ENCODE measurements at places on chromosomes 2 and 18.

GRCh38 chr2:86285981-86286380 lies 51.4 kb downstream of the REEP1 start:
- H3K27ac ChIP-seq, result no peak overlapping the region
- DNase-seq, result no peak
- no peaks in the 10 kb centered on the region for H3K4me1 ChIP-seq

DNA sequence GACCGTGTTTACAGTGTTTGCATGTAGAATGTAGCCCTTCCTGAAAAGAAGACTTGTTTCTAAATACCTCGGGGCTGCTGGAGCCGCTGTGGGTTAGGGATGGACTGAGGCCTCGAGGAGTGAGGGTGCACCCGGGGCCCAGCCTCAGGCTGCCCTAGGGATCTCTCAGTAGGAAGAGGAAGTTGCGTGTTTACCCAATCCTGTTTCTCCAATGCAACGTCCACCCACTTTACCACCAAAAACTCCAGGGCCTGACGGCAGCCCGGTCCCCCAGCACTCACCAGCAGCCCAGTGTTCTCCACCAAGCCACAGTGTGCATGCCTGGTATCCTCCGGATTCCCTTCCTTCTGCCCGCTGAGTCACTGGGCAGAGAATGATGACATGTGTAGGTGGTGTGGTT lies 255.8 kb downstream of the GLI2 start:
- H3K36me3 ChIP-seq, result no peaks in the 10 kb centered on the region
- H3K4me1 ChIP-seq, result no peaks in the 10 kb centered on the region

DNA sequence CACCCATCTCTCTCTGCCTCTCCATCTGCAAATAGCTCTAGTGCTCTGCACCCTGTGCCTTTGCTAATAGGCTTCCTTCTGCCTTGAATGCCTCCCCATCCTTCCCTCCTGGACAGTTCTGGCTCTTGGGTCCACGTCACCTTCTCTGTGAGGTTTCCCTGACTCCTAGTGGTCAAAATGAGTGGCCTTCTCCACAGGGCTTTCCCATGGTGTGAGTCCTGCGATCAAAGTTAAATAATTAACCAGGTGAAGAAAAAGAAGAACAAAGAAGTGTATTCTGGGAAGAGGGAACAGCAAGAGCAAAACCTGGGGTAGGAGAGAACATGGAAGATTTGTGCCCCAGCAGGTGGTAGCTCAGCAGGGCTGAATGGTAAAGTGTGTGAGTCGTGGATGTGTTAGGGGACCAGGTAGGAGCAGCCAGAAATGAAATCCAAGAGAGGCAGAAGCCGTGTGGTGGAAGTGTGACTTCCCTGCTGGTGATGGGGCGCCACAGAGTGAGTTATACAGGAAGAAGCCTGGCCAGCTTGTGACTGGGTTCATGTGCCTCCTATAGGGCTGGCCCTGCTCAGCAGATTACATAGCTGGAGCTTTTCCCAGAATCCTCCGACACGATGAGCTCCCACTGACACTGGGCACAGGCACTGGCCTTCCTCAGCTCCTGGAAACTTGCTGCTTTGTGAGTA lies 93.8 kb upstream of the LDAH start:
- no peak for DNase-seq
- no peak overlapping the region for H3K4me3 ChIP-seq
- no peaks in the 10 kb centered on the region for H3K27me3 ChIP-seq
- H3K4me1 ChIP-seq, result peaks cover 25% of the 10 kb centered on the region

DNA sequence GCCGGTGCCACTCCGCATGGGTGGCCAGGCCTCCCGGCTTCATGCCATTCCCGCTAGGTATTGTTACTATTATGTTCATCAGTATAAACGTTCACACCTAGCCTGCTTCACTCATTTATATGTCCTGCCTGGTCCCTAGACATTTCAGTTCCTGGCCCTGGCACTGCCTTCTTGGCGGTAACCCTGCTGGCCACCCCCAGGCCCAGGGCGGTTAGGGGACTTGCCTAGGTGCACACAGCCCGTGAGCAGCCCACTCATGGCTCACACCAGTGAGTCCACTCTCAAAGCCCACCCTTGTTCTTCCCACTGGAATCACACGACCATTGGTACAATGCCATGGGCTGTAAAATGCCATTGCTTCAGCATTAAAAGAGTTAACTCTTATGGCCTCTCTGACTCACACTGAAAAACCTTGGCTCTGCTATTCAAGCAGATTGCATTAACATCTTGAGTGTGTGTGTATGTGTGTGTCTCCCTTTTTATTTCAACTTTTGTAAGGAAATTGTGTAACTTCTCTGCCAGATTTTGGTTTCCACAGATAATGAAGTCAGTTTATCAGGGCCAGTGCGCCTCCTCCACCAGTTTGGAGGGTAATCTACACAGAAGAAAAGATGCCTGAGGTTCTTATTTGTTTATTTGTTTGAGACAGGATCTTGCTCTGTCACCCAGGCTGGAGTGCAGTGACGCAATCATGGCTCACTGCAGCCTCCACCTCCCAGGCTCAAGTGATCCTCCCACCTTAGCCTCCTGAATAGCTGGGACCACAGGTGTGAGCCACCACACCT lies 74.2 kb downstream of the RAB31 start:
- peak overlapping the region; percentile 53 for H3K27ac ChIP-seq
- peaks cover 14% of the 10 kb centered on the region for H3K4me1 ChIP-seq
- no peak overlapping the region for H3K4me3 ChIP-seq
- no peaks in the 10 kb centered on the region for H3K36me3 ChIP-seq
- no peak for DNase-seq
- H3K27me3 ChIP-seq, result no peaks in the 10 kb centered on the region

DNA sequence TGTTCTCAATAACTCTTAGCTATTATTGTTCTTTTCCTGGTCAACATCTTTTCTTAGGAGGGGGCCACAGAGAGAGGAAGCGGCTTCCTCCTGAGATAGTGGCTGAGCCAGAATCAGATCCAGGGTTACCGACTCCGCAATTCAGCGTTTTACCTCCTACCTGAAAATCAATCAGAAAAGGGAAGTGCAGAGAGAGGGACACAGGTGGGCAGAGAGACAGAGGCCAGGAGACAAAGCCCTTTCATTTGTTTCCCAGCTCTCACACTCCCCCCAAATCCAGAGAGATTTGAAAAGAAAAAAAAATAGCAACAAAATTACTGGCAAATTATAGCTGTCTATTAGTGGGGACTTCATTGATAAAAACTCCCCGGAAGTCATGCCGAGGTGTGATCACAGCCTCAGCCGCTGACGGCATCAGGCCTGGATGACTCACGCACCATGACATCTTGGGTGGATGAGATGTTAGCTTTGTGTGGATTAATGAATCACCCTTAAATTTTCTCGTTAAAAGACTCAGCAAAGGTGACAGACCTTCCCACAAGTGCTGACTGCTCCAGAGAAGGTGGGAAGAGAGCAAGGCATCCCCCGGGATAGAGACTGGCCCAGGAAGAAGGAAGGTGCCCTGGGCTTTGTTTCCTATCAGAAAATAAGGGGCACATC lies 120.7 kb downstream of the LOXHD1 start:
- H3K36me3 ChIP-seq, result no peaks in the 10 kb centered on the region
- H3K27ac ChIP-seq, result no peak overlapping the region
- H3K27me3 ChIP-seq, result no peaks in the 10 kb centered on the region
- DNase-seq, result no peak

- H3K27me3 ChIP-seq, result no peaks in the 10 kb centered on the region
- peaks cover 18% of the 10 kb centered on the region for H3K4me1 ChIP-seq
- H3K27ac ChIP-seq, result peak overlapping the region; percentile 49
- no peaks in the 10 kb centered on the region for H3K36me3 ChIP-seq
Measured at GRCh38 chr18:22347606-22348511, 69.9 kb downstream of the CTAGE1 start.

GRCh38 chr18:71249791-71250190 lies 960.9 kb downstream of the SOCS6 start:
- H3K4me3 ChIP-seq, result no peak overlapping the region
- no peak overlapping the region for H3K27ac ChIP-seq
- no peak for DNase-seq
- no peaks in the 10 kb centered on the region for H3K36me3 ChIP-seq
- H3K27me3 ChIP-seq, result no peaks in the 10 kb centered on the region
- no peaks in the 10 kb centered on the region for H3K4me1 ChIP-seq

GRCh38 chr2:112692495-112692911 lies 28.3 kb upstream of the NT5DC4 start:
- no peak overlapping the region for H3K4me3 ChIP-seq
- peaks cover 9% of the 10 kb centered on the region for H3K4me1 ChIP-seq
- DNase-seq, result peak; percentile 92
- no peaks in the 10 kb centered on the region for H3K36me3 ChIP-seq
- no peaks in the 10 kb centered on the region for H3K27me3 ChIP-seq

GRCh38 chr2:74261204-74261864 lies 62.9 kb downstream of the MTHFD2 start:
- no peak overlapping the region for H3K27ac ChIP-seq
- no peaks in the 10 kb centered on the region for H3K27me3 ChIP-seq
- no peaks in the 10 kb centered on the region for H3K36me3 ChIP-seq
- no peaks in the 10 kb centered on the region for H3K4me1 ChIP-seq
- no peak for DNase-seq
- H3K4me3 ChIP-seq, result no peak overlapping the region

GRCh38 chr18:43547456-43547855 lies 270.2 kb upstream of the SYT4 start:
- no peak overlapping the region for H3K4me3 ChIP-seq
- H3K27me3 ChIP-seq, result no peaks in the 10 kb centered on the region

GRCh38 chr2:236769981-236770671 lies 200.5 kb downstream of the ACKR3 start:
- H3K4me1 ChIP-seq, result peaks cover 14% of the 10 kb centered on the region
- H3K36me3 ChIP-seq, result no peaks in the 10 kb centered on the region
- no peak for DNase-seq
- H3K27ac ChIP-seq, result no peak overlapping the region
- H3K4me3 ChIP-seq, result no peak overlapping the region

DNA sequence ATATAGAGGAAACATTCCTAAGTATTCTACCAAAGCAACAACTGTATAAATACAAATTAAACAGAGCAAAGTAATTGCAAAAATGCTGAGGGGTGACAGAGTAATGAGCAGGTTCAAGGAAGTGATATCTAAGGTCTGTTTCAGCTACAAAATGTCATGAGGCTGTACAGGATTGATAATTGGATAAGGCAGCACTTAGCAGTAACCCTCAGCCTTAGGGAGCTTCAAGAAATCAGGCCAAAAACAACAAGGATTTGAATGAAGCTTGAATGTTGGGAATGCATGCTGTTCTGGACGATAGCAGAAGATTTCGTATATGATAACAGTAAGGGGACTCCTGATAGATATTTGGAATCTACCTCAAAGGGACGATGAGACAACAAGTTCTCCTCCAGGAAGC lies 142.0 kb upstream of the MMADHC start:
- H3K27me3 ChIP-seq, result no peaks in the 10 kb centered on the region
- no peak overlapping the region for H3K4me3 ChIP-seq
- H3K4me1 ChIP-seq, result peaks cover 28% of the 10 kb centered on the region

- H3K27me3 ChIP-seq, result no peaks in the 10 kb centered on the region
- no peak overlapping the region for H3K4me3 ChIP-seq
- no peaks in the 10 kb centered on the region for H3K36me3 ChIP-seq
- no peak for DNase-seq
- H3K4me1 ChIP-seq, result no peaks in the 10 kb centered on the region
- no peak overlapping the region for H3K27ac ChIP-seq
Measured at GRCh38 chr2:60412620-60413019, 140.8 kb downstream of the BCL11A start.

GRCh38 chr18:58048081-58048642 lies 4.1 kb downstream of the NEDD4L start:
- H3K27ac ChIP-seq, result no peak overlapping the region
- H3K36me3 ChIP-seq, result no peaks in the 10 kb centered on the region
- DNase-seq, result no peak
- peaks cover 20% of the 10 kb centered on the region for H3K4me1 ChIP-seq

GRCh38 chr18:44732238-44732563 lies 51.5 kb downstream of the SETBP1 start:
- H3K4me1 ChIP-seq, result peaks cover 77% of the 10 kb centered on the region
- no peak overlapping the region for H3K27ac ChIP-seq
- H3K27me3 ChIP-seq, result no peaks in the 10 kb centered on the region
- no peaks in the 10 kb centered on the region for H3K36me3 ChIP-seq

GRCh38 chr2:20027260-20027677 lies 14.8 kb upstream of the MATN3 start:
- H3K27ac ChIP-seq, result no peak overlapping the region
- no peak for DNase-seq
- no peaks in the 10 kb centered on the region for H3K27me3 ChIP-seq

GRCh38 chr2:59266453-59266852 lies 1025.3 kb upstream of the FANCL start:
- DNase-seq, result no peak
- H3K4me3 ChIP-seq, result no peak overlapping the region
- no peaks in the 10 kb centered on the region for H3K27me3 ChIP-seq
- H3K36me3 ChIP-seq, result no peaks in the 10 kb centered on the region
- no peak overlapping the region for H3K27ac ChIP-seq

- DNase-seq, result no peak
- H3K27ac ChIP-seq, result no peak overlapping the region
- no peaks in the 10 kb centered on the region for H3K27me3 ChIP-seq
- H3K4me1 ChIP-seq, result no peaks in the 10 kb centered on the region
- no peak overlapping the region for H3K4me3 ChIP-seq
- no peaks in the 10 kb centered on the region for H3K36me3 ChIP-seq
Measured at GRCh38 chr2:11940121-11940743, 193.8 kb downstream of the LPIN1 start.

DNA sequence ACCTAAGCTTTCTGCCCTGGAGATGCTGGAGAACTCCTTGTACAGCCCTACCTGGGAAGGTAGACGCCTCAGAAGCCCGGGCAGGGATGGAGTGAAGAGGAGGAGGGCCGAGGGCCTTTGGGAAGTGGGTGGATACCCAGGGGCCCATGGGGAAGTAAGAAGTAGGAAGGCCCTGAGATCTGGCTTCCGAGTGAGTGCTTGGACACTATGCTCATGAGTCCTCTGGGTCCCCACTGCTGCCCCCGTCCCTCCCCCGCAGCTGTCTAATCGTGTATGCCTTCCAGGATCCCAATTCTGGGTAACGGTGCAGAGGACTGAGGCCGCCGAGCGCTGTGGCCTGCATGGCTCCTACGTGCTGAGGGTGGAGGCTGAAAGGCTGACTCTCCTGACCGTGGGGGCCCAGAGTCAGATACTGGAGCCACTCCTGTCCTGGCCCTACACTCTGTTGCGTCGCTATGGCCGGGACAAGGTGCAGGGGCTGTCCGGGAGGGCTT lies 1.1 kb downstream of the DOK1 start:
- peaks cover 29% of the 10 kb centered on the region for H3K4me1 ChIP-seq
- H3K4me3 ChIP-seq, result peak overlapping the region; percentile 61
- H3K27ac ChIP-seq, result no peak overlapping the region
- no peaks in the 10 kb centered on the region for H3K36me3 ChIP-seq
- no peak for DNase-seq

GRCh38 chr2:3578987-3579386 lies 3.9 kb downstream of the RPS7 start:
- peaks cover 50% of the 10 kb centered on the region for H3K4me1 ChIP-seq
- no peaks in the 10 kb centered on the region for H3K36me3 ChIP-seq
- H3K27me3 ChIP-seq, result no peaks in the 10 kb centered on the region
- no peak for DNase-seq
- H3K4me3 ChIP-seq, result no peak overlapping the region
- no peak overlapping the region for H3K27ac ChIP-seq

DNA sequence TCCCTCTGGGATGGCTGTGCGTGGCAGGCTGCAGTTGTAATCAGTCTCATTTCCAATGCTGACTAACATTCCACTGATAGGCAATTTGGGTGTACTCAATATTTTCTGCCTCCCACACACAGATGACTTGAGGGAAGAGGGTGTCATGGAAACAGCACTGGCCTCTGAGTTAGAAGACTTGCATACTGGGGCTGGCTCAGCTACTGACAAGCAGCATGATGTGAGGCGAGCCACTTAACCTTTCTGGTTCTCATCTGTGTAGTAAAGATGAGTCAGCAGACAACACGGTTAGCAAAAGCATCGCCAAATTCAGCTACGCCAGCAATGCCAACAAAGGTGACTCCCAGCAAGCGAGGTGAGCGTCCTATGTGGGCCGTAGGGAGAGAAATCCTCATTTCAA lies 73.5 kb downstream of the COLEC12 start:
- no peak overlapping the region for H3K27ac ChIP-seq
- peaks cover 19% of the 10 kb centered on the region for H3K4me1 ChIP-seq
- H3K27me3 ChIP-seq, result no peaks in the 10 kb centered on the region
- H3K4me3 ChIP-seq, result no peak overlapping the region

All from vagina (tissue), 2 donors.